ENCODE measurements at places on chromosomes 13 and 19.

DNA sequence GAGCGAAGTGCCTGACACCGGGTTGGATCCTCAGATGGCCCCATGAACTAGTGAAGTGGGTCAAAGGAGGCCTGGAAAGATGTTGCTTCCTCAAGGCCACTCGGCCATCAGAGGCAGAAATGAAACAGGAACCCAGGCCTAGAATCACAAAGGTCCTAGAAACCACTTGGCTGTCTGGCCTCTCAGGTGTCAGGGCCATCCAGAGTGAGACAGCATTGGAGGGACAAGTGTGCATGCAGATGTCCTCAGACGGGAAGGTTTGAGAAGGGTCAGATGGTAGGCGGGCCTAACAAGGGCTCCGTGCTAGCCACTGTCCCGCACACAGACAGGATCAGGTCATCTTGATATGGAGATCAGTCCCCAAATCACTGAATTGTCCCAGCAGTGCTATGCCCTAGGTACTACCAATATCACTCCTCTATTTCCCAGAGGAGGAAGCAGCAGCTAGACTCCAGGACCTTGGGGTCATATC is 14.3 kb downstream of the CCDC97 start:
- DNase-seq: no peak

- DNase-seq: no peak
These were observed 166.4 kb upstream of the SOX1 start for GRCh38 chr13:111900390-111901131.

DNA sequence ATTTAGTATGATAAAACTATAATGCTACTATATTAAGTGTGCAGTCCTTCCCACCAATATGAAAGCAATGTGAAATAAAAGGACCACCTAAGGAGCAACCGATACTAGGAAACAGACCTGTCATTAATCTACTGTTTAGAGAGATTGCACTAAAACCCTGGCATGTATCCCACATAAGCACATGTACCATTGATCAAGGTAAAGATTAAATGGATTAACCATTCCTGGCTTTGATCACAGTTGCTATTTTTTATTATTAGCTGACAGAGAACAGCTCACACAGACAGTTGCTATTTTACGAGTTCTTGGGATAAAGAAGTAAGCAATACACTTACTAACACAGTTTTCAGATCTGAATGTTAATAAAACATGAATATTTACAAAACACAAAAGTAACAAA is 57.7 kb upstream of the ZDHHC20 start:
- DNase-seq: no peak

- no peak for DNase-seq
These were observed 1257.5 kb upstream of the ATXN8OS start for GRCh38 chr13:68850160-68850559.

DNA sequence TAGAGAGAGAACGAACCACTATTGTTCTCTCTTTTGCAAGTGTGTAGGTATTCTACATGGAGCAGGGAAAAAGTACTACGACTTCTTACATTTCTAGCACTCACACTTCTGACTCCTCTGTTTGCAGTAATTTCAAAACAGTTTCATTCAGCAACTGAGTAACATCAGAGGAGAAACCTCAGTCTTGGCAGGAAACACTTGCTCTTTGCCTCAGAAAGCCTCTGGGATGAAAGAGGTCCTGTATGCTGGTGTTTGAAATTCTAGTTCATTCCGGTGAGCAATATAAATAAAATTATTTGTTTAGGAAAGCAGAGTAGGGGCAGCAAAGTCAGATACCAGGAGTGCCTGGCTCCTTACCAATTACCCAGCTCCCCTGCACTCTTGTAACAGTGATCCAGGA is 595.5 kb downstream of the TBC1D4 start:
- no peak for DNase-seq

- DNase-seq: no peak
These were observed 431.8 kb upstream of the SGCG start for GRCh38 chr13:22748866-22749577.

- no peak for DNase-seq
These were observed 358 bp downstream of the C19orf33 start for GRCh38 chr19:38304352-38304865.

GRCh38 chr19:50173127-50173526 is 10.0 kb upstream of the IZUMO2 start:
- DNase-seq: no peak

- DNase-seq: no peak
These were observed 29.4 kb downstream of the DIAPH3 start for GRCh38 chr13:60134376-60134775.

GRCh38 chr19:45643024-45643926 is 4.1 kb upstream of the EML2 start:
- DNase-seq: peak; percentile 85

GRCh38 chr19:40609561-40610395 is 8.6 kb downstream of the LTBP4 start:
- DNase-seq: peak; percentile 90

DNA sequence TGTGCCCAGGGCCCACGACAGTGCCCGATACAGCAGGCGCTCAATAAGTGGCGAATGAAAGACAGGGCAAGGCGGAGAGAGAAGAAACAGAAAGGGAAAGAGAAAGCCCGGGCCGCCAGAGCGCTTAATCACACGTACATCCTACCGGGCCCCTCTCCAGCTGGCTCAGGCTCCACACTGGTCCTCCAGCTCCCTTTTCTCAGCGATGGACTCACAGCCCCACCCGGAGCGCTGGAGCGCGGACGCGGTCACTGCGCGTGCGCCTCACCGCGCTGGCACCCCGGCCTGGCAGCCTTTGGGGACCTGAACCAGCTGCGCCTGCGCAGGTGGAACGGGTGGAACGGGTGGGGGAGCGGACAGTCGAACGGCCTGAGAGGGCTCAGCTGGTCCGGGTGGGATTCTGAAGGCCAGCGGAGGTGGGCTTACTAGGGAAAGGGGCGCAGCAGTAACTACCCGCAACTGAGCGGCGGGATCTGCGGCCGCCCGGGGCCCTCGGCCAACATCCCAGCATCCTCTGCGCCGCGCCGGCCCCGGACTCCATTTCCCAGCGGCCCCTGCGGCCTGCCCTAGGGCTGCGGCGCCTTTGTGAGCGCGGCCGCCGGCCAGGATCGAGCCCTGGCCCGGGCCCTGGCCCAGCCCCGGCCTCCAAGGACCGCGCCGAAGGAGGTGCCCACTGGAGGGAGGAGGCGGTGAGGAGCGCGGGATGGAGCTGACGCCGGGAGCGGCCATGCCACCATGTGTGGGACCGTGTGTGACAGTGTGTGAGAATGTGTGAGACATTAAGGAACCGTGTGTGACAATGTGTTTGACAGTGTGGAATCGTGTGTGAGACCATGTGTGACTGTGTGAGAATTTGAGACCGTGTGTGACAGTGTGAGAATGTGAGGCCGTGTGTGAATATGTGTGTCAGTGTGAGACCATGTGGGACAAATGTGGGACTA is at the start of gene ZNF583:
ZNF583 (plus strand) TSS at position 569 of the 941 bp plus-strand sequence. CDS start 2,783 bp downstream, outside the sequence.
- peak; percentile 98 for DNase-seq

- DNase-seq: no peak
These were observed 6.5 kb upstream of the EDDM13 start for GRCh38 chr19:56266051-56266450.

- no peak for DNase-seq
These were observed 136.8 kb downstream of the MIPEP start for GRCh38 chr13:23752111-23753001.

- DNase-seq: no peak
These were observed 276.4 kb downstream of the KCNRG start for GRCh38 chr13:50291611-50292010.

GRCh38 chr19:46861691-46862502 is 1.1 kb downstream of the ARHGAP35 start:
- DNase-seq: no peak

DNA sequence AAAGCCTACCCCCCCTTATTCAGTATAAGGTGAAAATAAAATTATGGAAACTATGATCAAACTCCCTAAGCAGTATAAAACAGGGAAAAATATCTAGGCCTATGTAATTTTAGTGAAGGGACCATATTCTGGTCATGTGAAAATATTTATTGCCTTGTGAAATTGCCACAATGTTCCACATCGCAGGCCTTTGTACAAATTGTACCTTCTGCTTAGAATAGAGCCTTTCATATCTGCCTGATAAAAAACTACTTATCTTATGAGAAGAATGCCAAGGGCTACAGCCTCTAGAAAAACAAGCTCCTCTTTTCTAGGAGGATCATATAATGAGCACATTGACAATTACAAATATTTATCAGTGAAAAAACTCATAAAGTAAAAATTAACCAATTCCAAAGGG is 1280.0 kb downstream of the EFNB2 start:
- DNase-seq: no peak

- DNase-seq: no peak
These were observed 64.6 kb upstream of the MYCBP2 start for GRCh38 chr13:77391475-77391874.

DNA sequence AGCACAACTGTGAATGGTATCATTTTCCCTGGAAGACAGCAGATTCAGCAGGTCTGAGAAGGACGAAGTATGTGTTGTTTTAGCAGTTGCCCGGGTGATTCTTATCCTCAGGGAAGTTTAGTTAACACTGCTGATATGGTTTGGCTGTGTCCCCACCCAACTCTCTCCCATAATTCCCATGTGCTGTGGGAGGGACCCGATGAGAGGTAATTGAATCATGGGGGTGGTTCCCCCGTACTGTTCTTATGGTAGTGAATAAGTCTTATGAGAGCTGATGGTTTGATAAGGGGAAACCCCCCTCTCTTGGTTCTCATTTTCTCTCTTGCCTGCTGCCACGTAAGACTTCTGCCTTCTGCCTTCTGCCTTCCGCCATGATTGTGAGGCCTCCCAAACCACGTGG is 81.0 kb upstream of the UBAC2 start:
- DNase-seq: no peak
